NCI-H1930 (cell line): ENCODE measurements at places on chromosomes 6 and 20.
A peak's percentile ranks its signal among the peaks of the same experiment; 100 is the strongest.

- DNase-seq, result peak; percentile 59
These were observed 961 bp downstream of the RRBP1 start for GRCh38 chr20:17680836-17681725.

DNA sequence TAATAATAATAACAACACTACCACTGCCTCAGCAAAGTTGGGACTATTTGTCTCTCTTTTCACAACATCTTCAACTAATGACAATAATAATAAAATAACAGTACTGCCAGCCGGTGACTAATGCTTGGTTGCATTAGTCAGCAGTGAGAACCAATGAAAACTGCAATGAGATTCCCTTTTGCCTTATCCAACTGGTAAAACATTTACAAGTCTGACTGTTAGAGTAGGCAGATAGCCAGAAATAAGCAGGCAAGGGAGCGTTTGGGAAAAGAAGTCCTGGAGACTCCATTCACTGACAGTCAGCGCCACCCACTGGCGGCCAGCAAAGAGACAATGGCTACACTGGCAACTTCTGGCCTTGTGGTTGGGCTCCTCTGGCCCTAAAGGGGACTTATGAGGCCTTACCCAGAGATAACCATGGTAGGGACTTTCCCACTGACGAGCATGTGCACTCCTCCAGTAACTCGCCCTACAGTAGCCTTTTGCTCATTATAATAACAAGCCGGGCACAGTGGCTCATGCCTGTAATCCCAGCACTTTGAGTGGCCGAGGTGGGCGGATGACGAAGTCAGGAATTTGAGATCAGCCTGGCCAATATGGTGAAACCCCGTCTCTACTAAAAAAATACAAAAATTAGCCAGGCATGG lies 3.4 kb upstream of the NSFL1C start:
- peak; percentile 37 for DNase-seq

DNA sequence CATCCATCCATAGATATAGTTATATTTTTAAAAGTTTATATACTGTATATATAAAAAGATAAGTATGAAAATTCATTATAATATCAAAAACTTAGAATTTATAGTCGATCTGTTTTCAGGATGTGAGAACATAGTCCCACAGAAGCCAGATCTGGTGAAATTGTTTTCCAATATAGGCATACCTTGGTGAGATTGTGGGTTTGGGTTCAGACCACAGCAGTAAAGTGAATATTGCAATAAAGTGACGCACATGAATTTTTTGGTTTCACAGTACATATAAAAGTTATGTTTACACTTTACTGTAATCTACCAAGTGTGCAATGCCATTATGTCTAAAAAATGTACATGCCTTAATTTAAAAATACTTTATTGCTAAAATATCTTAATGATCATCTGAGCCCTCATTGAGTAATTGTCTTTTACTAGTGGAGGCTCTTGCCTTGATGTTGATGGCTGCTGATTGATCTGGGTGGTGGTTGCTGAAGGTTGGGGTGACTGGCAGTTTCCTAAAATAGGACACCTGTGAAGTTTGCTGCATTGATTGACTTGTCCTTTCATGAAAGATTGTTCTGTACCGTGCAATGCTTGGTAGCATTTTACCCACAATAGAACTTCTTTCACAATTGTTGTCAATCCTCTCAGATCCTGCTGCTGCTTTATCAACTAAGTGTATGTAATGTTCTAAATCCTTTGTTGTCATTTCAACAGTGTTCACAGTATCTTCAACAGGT lies 29.8 kb downstream of the AIG1 start:
- DNase-seq, result no peak

GRCh38 chr6:105810105-105810921 lies 275.8 kb upstream of the PRDM1 start:
- no peak for DNase-seq

- peak; percentile 8 for DNase-seq
These were observed 62.8 kb upstream of the FOXO3 start for GRCh38 chr6:108497883-108498282.

DNA sequence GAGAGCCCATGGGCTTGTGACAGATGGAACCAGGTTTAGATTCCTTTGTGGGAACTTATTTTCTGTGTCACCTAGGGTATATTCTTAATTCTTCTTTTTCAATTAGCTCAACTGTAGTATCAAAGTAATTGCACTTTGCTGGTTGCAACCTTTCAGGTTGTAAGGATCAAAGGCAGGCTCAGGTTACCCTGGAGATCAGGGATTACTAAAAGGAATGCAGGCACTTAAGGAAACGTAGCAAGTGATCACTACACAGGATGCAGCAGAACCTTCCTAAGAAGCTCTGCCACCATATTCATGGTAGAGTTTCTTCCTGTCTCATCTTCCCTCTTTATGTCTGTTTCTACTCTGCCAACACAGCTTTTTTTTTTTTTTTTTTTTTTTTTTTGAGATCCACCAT lies 133.2 kb upstream of the JAG1 start:
- DNase-seq, result no peak

- DNase-seq, result no peak
These were observed 301.2 kb downstream of the RNGTT start for GRCh38 chr6:88662163-88662580.

- no peak for DNase-seq
These were observed 39.1 kb upstream of the ME1 start for GRCh38 chr6:83470001-83470400.

DNA sequence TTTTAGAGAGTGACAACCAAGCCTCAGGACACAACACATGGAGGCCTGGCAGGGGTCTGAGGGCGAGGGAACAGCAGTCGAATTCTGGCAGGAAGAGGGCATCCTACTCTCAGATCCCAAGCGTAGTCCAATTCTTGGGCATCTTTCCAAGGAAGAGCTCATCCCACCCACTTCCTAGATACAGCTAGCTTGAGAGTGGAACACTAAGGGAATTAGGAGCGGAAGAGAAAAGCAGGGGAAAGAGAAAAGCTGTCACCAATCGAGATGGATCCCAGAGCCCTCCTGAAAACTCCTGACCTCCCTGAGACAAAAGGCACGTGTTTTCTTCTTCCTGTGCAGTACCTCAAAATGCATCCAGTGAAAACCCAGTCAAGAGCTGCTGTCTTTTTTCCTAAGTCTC lies 67.1 kb downstream of the GFOD1 start:
- DNase-seq, result no peak

DNA sequence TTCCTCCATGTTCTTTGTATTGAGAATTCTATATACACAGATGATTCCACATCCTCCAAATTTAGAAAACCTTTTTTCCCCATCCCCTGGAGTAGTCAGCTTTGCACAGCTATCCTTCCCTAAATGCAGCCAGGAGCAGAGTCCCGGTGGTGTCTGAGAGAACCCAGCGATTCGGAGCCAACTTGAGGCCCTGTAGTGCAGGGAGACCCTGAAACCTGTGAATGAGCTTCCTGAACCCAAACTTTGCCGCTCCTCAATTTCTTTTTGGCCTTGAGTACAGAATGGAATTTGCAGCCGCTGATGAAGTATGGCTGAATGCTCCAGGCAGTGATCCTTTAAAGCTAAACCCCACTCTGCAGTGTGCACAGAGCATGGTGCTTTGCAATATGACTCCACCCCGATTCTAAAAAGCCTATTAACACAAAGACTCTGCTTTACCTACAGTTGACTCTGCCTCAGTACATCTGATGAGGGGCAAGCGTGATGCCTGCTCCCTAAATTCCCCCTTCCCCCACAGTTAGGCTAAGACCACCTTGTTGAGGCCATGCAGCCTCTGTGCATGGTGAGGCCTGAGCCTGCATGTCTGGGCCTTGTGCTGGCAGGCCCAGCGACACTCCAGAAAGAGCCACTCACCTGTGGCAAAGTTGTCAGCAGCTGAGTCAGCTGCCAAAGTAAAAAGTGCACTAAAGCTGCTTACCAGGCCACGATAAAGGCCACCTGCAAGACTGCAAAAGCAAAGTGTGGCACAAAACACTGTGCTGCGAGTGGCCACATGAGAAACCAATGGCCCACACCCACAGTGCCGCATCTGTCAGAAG lies 82.1 kb downstream of the PLEKHG1 start:
- no peak for DNase-seq

DNA sequence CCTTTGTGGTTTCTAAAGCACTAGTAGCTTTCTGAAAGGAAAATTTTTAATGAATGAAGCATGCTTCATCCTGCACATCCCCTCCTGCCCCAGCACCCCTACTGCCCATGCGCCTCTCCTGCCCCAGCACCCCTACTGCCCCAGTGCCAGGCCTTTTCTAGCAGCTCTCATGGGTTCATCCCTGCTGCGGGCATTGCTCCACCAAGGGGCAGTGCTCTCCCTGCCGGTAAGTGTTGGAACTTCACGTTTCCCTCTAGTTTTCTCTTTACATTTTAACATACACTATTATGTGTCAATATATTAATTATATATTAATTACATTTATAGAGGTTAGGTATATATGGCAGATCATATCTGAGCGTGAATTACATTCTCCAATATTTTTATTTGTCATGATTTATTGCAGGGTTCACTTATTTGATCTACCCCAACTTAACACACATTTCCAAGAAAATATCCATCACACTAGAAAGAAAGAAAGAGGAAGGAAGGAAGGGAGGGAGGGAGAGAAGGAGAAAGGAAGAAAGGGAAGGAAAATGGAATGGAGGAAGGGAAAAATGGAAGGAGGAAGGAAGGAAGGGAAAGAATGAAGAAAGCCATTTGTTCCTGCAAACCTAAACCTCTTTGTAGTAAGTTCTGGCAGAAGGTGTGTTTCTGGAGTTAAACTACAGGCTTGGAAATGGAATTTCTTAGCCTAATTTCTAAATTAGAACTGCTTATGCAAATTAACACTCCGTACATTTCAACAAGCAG lies 46.8 kb downstream of the CEP43 start:
- no peak for DNase-seq

- no peak for DNase-seq
These were observed 823.2 kb downstream of the DHX35 start for GRCh38 chr20:39785252-39785917.

GRCh38 chr6:144215402-144215931 lies 65.2 kb downstream of the STX11 start:
- DNase-seq, result no peak

DNA sequence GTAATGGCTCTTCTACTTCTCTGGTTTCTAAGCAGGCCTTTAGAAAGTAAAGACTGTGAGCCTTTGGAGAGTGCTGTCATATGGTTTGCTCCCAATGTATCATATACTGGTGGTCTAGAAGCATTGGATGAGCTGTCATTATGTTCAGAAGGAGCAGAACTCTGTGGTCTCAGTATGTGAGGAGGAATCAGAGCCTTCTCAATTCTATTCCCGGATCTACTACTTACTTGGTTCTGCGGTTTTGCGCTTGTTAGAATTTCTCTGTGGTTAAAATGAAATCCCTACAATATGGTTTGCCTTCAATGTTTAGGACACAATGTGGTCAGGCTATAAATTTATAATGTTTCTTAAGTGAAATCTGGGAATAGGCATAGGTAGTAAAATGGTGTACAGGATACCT lies 64.6 kb downstream of the RWDD2A start:
- DNase-seq, result no peak

GRCh38 chr20:8228315-8228714 lies 96.2 kb downstream of the PLCB1 start:
- DNase-seq, result no peak

- no peak for DNase-seq
These were observed 21.2 kb downstream of the CLVS2 start for GRCh38 chr6:123017104-123017682.

- no peak for DNase-seq
These were observed 10.3 kb downstream of the RIN2 start for GRCh38 chr20:19768325-19768842.

DNA sequence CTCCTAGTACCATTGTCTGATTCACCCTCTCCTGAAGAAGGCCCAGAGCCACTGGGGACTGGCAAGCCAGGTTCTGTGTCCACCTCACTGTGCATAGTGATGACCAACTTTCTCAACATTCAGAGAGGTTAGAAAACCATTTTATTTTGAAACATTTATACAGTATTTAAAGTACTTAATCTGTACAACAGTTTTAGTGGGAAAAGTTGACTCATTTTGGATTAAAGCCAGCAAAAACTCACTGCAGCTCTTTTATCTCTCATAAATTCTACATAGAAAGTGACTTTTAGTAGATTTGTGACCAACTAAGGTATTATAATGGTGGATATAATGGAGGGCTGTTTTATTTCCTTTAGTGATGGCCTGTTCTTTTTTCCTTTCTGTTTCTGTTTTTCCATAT lies 9.7 kb downstream of the TULP4 start:
- no peak for DNase-seq

DNA sequence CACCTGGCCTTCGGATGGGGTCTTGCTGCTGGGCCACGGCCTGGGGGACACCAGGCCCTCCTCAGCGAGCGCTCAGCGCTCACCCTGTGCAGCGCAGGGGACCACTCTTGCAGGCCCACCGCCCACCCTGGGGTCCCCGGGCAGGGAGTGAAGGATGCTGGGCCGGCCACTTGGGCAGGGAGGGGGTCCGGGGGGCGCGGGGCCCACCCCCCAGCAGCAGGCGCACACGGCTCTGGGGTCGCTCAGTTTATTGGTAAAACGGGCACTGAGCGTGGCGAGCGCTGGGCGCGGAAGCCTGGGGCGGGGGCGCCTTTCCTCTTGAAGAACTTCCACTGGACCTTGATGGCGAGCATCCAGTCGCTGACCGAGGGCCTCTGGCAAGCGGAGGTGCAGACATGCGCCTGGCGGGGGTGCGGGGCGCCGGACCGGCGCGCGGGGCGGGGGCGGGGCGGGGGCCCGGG lies 11.1 kb downstream of the EEF1A2 start:
- DNase-seq, result no peak

DNA sequence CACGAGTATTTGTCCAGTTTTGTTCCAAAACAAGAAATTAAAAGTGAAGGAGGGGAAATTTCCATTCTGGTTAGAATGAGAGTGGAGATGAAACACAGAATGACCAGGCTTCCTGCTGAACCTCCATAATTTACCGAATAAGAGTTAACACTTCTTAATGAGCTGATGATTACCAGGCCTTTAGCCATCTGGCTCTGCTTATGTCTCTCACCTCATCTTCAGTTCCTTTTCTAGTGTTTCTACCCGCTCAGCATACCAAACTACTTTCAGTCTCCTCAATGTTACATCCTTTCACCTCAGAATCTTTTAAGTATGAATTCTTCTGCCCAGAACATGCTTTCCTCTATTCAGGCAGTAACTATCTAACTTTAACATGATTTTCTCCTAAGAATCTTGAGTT lies 209.0 kb upstream of the RSPO3 start:
- no peak for DNase-seq

- DNase-seq, result no peak
These were observed 258.8 kb downstream of the SMOC2 start for GRCh38 chr6:168699631-168700295.

DNA sequence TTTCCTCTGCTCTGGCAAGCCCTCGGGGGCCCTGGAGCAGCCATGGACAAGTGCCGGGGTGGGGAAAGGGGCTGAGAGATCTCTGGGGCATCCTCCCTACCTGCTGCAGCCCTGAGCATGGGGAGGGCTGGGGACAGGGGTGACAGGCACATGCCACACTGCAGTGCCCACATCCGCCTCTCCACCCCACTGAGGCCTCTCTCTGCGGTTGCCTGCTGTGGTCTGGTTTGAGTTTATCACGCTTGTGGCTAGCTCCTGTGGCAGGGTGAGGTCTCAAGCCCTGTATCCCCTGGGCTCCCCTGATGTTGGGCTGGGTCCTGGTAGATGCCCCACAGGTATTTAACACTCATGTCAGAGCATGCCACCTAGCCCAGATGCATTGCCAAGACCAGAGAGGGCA lies 52.9 kb upstream of the MLN start:
- no peak for DNase-seq

- no peak for DNase-seq
These were observed 20.5 kb upstream of the LTV1 start for GRCh38 chr6:143822584-143823024.

- DNase-seq, result no peak
These were observed 19.1 kb downstream of the ESR1 start for GRCh38 chr6:151826517-151827142.
